ENCODE measurements at places on chromosomes 1 and 21.

DNA sequence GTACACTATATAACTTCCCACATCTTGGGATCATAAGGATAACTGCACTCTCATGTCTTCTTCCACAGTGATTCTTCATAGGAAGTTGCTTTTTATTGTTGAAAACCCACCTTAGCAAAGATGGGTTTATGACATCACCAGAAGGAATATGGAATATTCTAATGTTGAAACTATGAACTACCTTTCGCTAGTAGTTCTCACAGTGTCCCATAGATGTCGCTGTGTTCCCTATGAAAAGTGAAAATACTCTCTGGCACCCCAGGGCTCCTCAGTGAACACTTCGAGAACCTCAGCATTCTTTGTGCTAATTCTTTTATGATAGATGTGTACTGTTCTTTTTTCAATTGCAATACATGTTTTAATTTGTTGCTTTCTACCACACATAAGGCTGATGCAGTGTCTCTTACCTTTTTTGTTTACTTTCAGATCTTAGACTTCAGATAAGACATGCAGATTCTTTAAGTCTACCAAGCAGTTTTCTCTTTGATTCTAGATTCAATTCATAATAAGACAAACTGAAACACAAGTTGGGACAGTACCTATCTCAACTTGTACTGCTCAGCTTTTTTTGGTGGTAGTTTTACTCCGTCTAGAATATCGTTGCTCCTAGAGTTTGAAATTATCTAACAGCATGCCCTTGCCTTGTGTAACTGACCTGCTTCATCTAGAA, 90.8 kb downstream of the GTF2B start:
- no peak for DNase-seq

DNA sequence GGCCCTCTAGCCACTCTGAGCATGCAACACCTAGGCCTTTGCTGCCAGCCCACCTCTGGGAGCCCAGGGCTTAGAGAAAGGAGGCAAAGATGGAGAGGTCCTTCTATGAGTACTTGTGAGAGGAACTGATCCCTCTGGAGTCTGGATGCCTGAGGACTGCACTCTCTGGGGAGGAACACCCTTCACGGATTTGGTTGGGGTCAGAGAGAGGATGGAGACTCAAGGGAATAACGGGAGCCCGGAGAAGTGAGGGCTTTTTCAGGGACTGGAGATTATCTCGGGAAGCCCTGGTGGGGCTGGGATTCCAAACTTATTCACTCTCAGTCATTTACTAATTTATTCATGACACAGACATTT, 413 bp upstream of the C1orf232 start:
- no peak for DNase-seq

DNA sequence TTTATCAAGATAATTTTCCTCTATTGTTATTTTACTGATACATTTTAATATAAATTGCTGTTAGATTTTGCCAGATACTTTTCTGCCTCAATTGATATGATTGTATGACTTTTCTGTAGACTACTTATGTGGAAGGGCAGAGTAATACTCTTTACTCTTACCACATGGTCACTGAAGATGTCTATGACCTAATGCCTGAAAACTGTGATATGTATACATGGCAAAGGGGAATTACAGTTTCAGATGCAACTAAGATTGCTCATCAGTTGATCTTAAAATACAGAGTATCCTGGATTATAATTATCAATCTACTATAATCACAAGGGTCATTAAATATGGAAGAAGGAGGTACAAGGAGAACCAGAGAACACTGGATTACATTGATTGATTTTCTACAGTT, 1528.0 kb downstream of the BRINP3 start:
- DNase-seq: no peak

- no peak for DNase-seq
Measured at GRCh38 chr1:236830560-236830959, 35.5 kb downstream of the MTR start.

DNA sequence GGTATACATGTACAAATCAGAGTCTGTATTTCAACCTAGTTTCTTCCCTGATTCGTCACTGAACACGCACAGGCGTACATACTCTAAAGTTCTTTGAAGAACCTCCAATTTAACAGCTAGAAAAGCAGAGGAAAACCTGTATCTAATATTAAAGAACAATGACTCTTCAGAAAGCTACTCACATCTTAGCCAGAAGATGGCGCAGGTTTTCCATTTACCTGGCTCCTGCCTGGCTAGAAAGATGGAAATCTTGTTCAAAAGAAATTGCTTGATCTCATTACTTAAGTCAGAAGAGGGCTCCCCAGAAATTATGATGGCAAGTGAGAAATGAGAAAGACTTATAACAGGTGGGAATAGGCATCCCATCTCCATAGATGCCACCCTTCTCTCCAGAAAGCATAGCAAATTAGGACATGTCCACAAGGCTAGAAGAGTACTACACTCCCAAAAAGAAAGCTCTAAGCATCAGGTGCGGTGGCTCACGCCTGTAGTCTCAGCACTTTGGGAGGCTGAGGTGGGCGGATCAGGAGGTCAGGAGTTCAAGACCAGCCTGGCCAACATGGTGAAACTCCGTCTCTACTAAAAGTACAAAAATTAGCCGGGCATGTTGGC, 19.0 kb upstream of the L1TD1 start:
- peak; percentile 46 for DNase-seq

All from RWPE1 (cell line).